GOT3 (cell line): ENCODE measurements at places on chromosomes 3 and 15.

- no peak for DNase-seq
Observed at GRCh38 chr3:135125171-135125801, 330.2 kb downstream of the EPHB1 start.

DNA sequence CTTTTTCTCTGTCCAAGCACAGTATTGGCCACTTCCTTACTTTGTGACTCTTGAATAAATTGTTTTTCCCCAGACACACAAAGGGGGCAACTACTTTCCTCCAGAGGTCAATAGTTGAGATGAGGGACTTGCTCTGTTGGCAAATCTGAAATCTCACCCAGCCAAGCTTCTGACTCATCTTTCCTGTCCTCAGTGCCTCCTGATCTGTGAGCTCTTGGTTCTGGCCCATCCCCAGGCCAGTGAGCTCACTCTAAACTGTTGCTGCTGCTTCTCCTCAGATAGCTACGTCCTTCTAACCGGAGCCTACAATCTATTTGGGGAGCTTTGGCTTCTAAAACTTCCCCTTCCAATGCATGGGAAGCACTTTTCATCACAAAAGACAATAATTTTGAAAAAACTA is 50.0 kb upstream of the NMD3 start:
- peak; percentile 30 for DNase-seq

GRCh38 chr3:64441861-64442260 is 216.6 kb upstream of the PRICKLE2 start:
- DNase-seq = no peak

DNA sequence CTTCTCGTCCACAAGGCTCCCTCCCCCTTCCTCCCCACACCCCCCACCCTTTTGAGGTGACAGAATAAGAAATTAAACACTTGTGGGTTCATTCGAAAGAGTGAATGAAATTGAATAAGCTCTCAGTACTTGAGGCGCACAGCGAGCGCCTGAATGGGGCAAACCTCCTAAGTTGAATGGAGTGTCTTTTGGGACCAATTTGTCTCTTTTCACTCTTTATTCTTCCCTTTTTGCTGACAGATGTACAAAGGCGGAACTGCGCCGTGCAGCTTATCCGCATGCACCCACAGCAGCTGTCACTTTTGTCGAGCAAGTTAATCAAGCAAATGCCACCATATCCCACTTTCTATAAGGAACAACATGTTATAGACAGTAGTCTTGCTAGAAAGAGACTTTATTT is 47.9 kb upstream of the FEZF2 start:
- DNase-seq = no peak

GRCh38 chr15:25891081-25891480 is 28.0 kb upstream of the ATP10A start:
- no peak for DNase-seq

DNA sequence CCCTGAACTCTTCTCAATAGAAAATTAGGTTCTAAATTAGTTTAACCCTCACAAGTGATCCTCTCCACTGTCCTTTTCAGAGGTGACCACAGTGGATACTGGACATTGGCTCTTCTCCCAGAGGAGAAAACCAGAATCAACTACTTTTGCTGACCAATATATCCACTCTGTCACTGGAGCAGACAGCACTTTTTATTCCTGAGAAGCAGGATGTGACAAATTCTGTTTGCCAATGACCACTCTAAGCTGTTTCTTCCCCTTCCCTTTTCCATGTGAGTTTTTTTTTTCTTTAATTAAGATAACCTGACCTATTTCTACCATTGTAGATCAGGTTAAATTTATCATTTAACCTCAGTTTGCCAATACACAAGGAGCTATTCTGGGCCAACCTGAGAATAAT is 79.7 kb upstream of the ZNF280D start:
- DNase-seq = no peak

DNA sequence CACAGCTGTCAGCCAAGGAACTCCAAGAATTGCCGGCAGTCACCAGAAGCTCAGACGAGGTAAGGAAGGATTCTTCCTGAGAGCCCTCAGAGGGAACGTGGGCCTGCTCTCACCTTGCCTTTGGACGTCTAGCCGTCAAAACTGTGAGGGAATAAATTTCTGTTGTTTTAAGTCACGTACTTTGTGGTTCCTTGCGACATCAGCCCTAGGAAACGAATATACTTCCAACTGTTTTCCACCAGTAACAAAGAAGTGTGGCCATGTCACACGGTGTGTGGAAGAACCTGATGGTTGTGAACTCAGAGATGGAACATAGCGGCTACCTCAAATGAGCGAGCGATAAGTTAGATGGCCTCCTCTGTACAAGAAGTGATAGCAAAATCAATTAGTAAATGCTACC is 41.0 kb upstream of the B3GNT5 start:
- no peak for DNase-seq

DNA sequence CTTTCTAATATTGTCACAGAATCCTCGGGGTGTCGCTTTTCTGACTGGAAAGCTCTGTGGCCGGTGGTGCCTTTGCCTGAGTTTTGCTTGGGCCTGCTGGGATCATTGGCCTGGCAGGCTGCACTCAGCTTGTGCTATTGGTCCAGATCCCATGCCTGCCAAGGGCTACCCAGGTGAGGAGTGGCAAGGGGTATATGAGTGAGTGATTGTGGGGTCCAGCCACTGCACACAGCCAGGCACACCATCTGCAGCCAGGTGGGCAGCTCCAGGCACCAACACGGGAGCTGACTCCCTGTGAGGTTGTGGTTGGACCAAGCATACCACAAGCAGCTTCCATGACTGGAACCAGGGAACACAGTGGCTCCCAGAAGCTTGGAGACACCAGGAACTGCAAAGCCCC is 557.2 kb downstream of the SI start:
- DNase-seq = no peak
